ENCODE measurements at places on chromosomes 7 and 10.

DNA sequence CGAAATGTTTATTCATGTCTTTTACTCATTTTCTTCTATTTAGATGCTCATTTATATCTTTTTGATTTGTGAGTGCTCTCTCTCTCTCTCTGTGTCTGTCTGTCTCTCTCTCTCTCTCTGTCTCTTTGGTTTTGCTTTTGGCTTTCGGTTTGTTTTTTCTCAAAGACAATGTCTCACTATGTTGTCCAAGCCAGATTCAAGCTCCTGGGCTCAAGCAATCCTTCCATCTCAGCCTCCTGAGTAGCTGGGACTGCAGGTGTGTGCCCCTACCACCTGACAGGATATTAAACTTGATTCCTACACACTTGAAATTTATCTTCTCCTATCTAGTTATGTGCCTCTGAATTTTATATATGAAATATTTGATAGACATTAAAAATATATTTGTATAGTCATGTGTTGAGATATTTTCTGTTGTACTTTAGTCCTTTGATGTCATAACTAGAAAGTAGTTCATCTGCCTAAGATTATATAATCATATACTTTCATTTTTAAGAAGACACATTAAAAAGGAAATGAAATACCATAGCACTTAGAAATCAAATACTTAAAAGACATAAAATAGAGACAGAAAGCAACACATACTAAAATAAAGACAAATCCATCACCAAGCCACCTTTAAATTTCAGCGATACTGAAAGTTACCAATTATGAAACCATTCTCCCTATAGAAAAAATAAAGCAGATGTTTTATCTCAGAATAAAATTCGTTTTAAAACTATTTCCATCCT, 68.1 kb upstream of the SFMBT2 start:
- DNase-seq, result no peak

DNA sequence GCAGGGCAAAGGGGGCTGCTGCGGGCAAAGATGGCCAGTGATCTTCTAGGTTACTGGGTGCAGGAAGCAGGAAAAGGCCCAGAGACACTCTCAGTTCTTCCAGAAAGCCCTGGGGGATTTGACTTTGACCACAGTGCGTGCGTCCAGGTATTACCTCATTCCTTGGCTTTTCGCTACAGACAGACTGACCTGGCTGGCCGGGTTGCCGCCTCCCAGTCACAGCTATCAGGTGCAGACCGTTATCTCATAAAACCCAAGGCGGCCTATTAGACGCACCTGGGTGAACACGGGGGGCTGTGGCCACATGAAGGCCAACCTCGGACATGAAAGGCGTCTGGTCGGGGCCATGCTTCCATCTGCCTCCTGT, 80.3 kb downstream of the FOXL3 start:
- DNase-seq, result no peak

DNA sequence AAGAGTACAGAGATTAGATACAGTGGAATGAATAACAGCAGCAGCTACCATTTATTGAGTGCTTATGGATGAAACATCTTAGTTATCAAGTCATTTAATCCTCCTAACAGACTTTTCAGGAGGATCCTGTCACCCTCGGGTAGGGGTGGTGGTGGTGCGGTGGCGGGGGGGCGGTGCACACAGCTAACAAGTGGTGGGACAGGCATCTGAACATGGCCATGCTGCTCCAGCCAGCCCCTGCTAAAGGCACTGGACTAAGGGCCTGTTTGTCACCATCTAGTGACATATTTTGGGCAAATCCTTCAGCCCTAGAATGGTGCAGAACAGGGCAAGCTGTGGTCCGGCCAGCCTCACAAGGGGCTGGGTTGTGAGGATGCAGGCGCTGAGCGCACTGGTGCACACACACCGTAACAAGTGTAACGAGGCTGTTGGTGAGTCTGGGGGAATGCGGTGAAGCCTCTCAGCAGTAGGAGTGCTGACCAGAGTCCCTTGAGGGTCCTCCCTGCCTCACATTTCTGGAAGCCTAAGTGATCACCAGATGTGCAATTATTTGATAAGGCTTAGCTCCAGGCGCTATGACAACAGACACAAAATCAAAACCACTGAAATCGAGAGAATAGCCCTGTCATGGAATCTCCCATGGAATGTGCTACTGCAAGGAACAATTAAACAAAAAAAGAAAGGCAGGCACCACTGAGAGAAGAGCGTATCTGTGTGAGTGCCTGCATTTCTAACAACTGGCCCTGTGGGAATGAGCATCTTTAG, 102.2 kb downstream of the RNF216 start:
- DNase-seq, result no peak

GRCh38 chr7:112161253-112162141, 44.7 kb downstream of the DOCK4 start:
- DNase-seq, result no peak

DNA sequence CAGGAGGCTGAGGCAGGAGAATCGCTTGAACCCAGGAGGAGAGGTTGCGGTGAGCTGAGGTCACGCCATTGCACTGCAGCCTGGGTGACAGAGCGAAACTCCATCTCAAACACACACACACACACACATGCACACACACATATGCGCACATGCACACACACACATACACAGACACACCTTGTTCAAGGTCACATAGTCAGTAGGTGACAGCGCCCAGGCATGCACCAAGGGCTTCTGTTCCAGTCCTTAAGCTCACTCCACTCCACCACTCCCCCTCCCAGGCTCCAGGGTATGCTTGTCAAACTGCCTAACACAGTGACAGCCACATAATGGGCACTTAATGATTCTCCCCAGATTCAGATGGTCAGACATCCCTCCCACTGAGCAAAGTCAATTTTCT, 37.0 kb downstream of the KCNMA1 start:
- DNase-seq, result no peak

DNA sequence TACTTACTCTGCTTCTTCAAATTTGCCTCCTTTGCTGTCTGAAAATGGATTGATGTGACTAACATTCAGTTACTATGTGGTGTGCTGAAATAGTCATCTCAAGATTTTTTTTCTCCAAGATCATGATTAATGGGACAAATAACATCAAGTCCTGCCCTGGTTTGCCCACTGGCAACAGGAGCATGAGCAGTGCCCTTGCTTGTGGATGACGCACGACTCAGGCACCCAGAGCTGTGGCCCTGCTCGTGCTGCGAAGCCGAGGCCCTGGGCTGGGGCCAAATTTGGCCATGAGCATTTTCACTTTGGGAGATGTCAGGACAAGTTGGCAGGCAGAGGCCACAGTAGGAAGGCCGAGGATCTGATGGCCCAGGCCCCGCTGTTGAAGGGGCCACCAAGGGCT, 239.8 kb upstream of the IGFBP3 start:
- no peak for DNase-seq

DNA sequence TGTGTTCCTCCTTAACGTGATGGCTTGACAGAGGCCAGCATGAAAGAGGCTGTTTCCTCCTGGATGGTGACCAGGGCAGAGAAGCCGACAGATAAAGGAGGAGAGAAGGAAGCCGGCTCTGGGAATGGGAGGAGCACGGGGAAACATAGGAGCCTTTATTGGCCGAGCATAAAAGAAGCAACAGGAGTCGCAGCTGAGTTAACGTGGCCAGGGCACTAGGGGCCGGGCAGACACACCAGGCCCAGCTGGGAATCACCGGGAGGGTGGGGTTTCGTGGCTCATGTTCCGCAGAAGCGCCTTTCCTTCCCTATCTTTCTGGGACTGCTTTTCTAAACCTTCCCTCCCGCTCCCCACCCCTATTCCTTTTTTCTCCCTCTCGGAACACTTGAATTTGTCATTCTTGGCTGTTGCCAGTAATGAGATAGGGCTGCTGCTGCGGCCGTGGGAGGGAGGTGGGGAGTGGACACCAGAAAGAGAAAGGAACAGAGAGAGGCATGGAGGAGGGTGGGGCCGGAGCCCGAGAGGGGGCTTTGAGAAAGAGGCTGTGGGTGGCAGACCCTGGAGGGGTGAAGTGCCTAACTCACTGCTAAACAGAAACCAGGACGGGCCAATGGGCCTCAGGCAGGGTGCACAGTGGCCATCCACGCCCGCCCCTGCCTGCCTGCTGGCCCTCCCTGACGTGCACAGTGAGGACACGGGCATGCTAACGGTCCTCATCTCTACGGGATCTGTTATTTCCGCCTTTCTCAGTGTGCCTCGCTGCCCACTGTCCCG, 65.2 kb downstream of the COL13A1 start:
- DNase-seq, result no peak

- DNase-seq, result no peak
Observed at GRCh38 chr7:121761399-121761798, 111.6 kb upstream of the PTPRZ1 start.

- no peak for DNase-seq
Observed at GRCh38 chr7:140197218-140197890, 20.6 kb upstream of the KDM7A start.
